ENCODE measurements at places on chromosomes 12 and 14.

DNA sequence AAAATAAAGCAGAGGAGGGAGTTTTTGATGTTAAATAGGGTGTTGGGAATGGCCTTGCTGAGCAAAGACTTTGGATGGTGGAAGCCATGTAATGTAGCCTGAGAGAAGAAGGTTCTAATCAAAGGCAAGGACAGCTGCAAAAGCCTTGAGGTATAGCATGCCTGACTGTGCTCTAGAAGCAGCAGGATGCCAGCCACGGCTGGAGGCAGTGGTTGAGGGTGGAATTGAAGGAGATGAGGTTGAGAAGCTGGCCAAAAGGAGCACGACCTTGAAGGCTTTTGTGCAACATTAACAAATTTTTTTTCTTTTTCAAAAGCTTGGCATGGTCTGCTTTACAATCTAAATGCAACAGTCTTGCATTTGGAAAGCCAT is 42.3 kb upstream of the CSRP2 start:
- DNase-seq, result no peak

DNA sequence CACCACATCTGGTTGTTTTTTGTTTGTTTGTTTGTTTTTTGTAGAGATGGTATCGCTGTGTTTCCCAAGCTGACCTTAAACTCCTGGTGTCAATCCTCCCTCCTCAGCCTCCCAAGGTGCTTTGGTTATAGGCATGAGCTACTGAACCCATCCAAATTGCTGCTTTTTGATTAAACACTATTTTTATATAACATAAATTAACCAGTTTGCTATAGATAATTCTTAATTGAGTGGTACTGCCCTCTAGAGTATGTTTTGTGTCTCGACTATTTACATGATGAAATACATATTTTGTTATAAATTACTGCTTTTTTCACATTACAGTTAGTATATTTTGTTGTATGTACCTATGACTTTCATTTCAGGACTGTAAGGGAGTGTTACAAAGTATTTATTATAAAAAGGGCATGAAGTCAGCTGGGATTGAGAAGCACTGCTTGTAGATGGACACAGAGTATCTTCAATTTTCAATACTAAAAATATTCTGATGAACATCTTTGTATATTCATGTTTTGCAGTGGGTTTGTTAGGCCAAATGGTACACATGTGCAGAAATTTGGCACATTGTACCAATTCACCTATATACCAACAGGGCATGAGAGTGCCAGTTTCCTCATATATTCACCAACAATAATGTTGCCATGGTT is 14.9 kb upstream of the SCAF11 start:
- no peak for DNase-seq

- DNase-seq, result no peak
Measured at GRCh38 chr12:24573621-24574020, 375.3 kb downstream of the BCAT1 start.

GRCh38 chr12:31728289-31728916 is 418 bp downstream of the AMN1 start:
- no peak for DNase-seq

- no peak for DNase-seq
Measured at GRCh38 chr12:12440784-12441428, 84.0 kb downstream of the BORCS5 start.

- no peak for DNase-seq
Measured at GRCh38 chr12:58086006-58086405, 144.6 kb downstream of the ATP23 start.

Measured in stimulated activated CD8-positive, alpha-beta memory T cell treated with anti-CD3 and anti-CD28 coated beads, Interleukin-2, amount 100 ng/mL, for 1 hour (primary cell).